Mammary epithelial cell (primary cell): ENCODE measurements at places on chromosomes 2 and 18. TPM values are rescaled to one million over a fixed set of nuclear protein-coding genes. Genes with fewer than 3 reads are reported as not detected.

Gene IL1R1
- 4.7 and 7.7 TPM in 2 replicates for total RNA-seq

Gene HNRNPA3
- 137 and 196 TPM in 2 replicates for total RNA-seq

Gene GAREM1
- total RNA-seq = 6.8 TPM

Gene NCOA1
- total RNA-seq = 10.9 and 13.5 TPM in 2 replicates

Gene SLC9A4
- total RNA-seq = not detected

Gene LOXHD1
- total RNA-seq = not detected

Gene MERTK
- 0.19 and 0.48 TPM in 2 replicates for total RNA-seq
